ENCODE measurements at places on chromosomes 12 and 14.

GRCh38 chr12:55698241-55698955 is 9.3 kb downstream of the ITGA7 start:
- DNase-seq: no peak

GRCh38 chr14:81669308-81669707 is 135.7 kb upstream of the SEL1L start:
- DNase-seq: no peak

DNA sequence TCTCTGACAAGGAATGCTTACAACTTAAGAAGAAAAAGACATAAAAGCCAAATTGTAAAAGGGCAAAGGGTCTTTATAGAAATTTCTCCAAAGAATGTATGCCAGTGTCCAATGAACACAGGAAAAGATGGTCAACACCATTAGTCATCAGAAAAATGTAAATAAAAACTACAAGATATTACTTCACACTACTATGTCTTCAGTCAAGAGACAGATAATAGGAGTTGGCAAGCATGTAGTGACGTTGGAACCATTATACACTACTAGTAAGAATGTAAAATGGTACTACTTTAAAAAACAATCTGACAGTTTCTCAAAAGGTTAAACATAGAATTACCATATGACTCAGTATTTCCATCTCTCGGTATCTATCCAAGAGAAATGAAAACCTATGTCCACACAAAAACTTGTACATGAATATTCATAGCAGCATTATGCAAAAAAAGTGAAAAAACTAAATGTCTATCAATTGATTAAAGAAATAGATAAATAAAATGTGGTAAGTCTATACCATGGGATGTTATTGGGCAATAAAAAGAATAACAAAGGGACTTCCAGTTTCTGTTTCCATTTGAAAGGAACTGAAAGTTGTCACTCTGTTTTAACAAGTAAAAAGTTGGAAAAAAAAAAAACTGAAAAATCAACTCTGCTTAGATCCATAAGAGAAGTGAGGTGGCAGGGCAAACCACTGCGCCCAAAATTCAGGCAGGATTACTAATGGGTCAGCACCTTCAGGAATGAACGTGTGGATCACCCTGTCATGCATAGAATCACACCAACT is 69.8 kb downstream of the ALG10B start:
- DNase-seq: no peak

GRCh38 chr14:31205681-31206535 is 1.7 kb downstream of the HECTD1 start:
- DNase-seq: no peak

- DNase-seq: no peak
Measured at GRCh38 chr12:6567112-6567670, 900 bp downstream of the NOP2 start.

DNA sequence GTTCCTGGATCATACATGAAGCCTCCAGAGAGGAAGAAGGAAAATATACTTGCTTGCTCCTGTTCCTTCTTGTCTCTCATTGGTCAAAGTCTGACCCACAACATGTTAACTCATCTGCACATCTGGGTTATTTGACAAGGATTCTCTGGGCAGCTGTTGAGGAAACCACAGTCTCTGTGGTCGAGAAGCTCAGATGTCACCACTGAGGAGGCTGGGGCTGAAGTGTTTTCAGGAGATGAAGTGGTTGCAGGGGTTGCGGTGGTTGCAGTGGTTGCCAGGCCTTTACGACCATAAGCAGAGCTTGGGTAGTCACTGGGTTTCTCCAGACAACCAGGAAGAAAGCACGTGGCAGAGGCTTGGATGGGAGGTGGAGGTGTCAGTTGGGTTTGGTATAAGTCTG is 265.0 kb upstream of the LRIG3 start:
- no peak for DNase-seq

DNA sequence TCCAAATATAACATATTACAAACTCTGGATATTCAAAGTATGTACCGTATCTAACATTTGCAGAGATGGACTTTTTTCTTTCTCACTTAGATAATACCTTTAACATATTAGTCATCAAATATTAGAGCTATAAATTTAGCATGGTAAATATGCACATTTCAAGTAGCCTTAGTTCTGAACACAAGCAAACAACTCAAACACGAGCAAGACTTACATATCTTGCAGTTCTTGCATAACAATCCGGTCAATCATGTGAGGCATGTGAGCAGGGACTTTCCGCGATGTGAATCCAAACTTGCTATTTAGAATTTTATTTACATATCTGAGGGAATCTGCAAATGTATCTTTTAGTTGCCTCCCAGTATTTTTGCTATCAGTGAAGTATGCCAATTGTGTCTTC is 22.1 kb upstream of the SYCP3 start:
- no peak for DNase-seq

DNA sequence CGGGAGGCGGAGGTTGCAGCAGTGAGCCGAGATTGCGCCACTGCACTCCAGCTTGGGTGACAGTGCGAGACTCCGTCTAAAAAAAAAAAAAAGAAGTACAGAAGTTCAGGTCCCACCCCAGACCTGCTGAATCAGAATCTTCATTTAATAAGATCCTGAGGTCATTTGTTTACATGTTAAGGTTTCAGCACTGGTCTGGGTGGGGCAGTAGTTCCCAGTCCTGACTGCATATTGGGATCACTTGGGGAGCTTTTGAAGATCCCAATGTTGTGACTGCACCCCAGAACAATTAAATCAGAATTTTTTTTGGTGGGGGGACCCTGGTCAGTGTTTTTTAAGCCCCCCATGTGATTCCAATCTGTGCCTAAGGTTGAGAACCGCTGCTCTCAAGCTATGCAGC is 11.7 kb upstream of the COL2A1 start:
- DNase-seq: no peak

- DNase-seq: peak; percentile 87
Measured at GRCh38 chr12:23536293-23536692, 413.2 kb downstream of the SOX5 start.

DNA sequence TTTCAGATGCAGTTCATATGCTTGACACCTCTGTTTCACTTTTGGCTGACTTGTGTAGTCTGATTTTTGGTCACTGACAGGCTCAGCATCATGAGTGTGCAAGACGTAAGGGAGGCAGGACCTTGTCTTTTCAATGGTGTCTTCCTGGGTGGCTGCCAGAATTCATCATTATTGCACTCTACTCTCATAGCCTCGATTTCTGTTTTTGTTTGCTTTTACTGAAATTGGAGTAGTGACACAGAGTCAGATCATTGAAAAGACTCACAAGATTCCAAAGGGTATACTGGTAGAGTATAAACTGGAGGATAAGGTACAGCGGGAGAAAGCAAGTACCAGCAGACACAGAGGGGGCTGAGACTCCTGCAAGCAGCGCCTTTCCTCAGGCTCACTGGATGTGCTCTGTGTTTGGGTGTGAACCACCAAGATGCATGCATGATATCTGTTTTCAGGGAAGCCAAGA is 126.3 kb upstream of the FGD4 start:
- no peak for DNase-seq

GRCh38 chr12:66683073-66683472 is 4.2 kb upstream of the GRIP1 start:
- no peak for DNase-seq

DNA sequence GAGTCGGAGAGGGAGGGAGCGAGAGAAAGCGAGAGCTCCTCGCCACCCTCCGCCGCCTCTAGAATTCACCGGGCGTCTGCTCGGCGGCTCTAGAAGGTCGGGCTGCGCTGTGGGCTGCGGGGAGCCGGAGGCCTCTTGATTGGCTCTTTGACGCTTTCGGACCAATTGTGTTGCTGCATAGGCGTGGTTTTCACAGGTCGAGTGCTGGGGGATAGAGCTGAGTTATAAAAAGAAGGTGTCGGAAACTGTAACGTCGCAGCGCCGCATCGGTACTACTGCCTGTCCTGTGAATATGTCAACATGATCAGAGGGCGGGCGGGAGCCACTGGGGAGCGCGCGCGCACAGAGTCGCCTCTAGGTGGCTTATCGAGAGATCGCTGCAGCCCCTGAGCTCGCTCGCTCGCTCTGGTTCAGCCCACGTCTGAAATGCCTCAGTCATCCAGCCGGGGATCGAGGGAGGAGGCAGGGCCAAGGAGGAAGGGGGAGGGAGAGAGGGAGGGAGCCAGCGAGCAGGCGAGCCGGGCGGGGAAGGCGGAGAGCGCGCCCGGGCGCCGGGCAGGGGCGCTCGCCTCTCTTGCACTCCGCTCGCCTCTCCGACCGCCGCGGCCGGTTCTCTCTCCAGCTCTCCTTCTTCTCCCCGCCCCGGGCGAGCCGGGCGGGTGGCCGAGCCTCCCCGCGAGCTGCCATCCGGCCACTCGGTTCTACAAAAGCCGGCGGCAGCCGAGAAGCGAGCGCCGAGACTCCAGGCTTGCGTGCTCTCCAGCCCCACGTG is at the start of gene TBX3:
TBX3 (minus strand) TSS at position 78 of the 772 bp plus-strand sequence. CDS start 975 bp downstream, outside the sequence.
- peak; percentile 95 for DNase-seq

DNA sequence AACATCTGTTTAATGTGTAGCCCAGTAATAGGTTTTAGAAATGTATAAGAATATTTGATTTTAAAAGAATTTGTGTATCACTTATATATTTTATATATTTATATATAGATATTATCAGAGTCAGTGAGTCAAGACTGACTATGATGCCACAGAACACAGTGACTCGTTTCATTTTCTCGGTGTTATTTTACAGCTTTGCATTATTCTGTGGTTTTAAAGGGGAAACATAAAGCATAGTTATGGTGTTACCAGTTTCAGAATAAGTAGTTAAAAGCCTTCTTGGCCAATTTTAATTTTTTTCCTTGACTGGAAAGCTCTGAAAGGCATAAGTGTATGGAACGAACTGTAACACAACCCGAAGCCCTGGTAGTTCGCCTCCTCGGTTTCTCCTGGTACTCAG is 91.0 kb downstream of the GRIP1 start:
- DNase-seq: no peak

GRCh38 chr12:112796067-112796466 is 4.5 kb downstream of the RPH3A start:
- no peak for DNase-seq

DNA sequence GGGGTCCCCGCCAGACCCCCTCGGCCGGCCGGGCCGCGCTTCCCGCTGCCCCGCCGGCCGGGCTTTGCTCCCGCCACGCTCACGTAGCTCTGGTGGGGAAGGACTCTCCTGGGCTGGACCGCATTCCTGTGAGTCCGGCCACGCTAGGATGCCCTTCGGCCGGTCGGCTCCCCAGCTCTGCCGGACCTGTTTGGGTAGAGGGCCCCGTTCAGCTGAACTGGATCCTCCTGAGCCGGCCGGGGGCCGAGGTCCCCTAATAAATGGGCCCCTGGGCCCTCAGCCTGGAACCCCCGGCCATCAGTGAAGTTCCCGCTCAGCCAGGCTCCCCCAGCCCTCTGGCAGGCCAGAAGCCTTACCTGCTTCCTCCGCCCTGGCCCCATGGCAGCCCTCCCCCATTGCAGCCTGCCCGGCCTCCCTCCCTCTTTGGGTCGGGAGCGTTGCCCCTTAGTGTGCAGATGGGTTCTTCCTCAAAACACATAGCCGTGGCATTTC is 593 bp downstream of the UNC119B start:
- no peak for DNase-seq

DNA sequence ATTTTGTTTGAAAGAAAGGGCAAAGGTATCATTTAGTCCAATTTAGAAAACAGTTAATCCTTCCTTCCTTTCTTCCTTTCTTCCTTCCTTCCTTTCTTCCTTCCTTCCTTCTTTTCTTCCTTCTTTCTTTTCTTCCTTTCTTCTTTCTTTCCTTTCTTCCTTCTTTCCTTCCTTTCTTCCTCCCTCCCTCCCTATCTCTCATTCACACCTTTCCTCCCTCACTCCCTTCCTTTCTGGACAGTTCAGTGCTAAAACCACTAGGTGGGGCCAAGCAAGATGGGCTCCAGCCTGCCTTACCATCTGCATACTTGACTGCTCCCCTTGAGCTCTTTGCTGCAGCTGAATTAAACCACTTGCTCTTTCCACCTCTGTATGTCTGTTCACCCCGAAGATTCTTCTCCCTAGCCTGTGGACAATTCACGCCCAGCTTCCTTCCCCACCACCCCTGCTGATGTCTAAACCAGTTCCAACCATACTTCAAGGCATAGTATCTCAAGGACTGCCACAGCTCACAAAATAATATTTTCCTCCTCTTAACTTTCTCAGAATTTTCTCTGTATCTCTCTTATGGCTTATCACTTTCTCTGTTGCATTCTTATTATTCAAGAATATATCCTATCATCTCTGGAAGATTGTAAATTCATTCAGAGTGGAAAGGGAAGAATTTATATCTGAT is 78.0 kb downstream of the DBX2 start:
- no peak for DNase-seq
